ENCODE measurements at places on chromosomes 12 and 14.
A peak's percentile ranks its signal among the peaks of the same experiment; 100 is the strongest.

GRCh38 chr12:102061096-102061559, 663 bp downstream of the WASHC3 start:
- peak; percentile 5 for DNase-seq

DNA sequence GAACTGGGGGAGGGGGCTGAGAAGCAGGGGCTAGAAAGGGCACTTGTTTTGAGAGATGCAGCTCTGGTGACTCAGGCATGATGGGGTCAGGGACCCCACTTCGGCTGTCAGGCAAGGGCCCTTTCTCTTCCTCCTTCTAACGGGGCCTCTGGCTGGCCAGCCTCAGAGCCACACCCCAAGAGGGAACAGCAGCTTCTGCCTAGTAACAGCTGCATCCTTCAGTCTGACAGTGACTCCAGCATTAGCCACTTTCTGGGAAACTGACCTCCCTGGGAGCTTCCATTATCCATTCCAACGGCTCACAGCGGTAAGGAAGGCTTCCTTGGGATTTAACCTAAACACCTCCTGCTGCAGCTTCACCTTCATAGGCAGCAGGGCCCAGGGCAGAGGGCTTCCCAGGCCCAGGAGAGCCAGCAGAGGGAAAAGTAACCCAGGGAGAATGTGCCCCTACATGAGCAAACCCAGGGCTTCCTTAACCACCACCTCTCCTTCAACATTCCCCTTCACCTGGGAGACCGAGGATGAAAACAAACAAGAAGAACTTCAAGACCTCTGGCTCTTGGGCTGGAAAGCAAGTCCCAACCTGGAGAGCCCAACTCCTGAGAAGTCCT, 2.7 kb downstream of the NCKAP5L start:
- DNase-seq = peak; percentile 61

- DNase-seq = peak; percentile 39
Observed at GRCh38 chr14:56357428-56357827, 222.2 kb upstream of the TMEM260 start.

DNA sequence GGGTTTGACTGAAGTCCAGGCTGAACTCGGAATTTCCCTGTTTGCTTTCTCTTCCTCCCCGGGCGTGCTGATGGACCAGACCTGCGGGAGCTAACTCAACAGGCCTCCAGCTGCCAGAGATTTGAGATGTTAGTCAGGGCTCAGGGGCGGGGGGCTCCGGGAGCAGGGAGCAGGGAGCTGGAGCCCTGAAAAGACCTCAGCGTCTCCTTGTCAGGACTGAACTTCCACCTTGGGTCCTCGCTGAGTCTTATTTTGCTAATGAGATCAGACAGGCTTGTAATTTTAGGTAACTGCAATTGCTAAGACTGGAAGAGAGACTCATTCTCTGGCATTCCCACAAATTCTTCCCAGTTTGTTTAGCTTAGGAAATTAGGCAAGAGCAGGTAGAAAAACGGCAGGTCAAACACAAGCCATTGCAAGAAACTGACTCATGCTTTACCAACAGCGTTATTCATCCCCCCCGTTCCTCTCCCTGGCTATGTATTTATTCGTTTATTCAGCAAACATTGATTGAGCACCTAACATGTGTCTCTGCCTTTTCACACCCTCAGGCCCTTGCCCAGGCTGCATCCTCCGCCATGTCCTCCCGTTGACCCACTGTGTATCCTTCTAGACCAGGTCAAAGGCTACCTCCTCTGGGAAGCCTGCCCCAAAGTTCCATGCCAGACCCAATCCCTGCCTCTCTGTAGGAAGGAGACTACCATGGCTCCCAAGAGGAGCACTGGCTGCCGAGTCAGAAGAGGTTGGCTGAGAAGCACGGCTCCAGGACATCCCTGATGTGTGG, 80.4 kb upstream of the DIO3 start:
- no peak for DNase-seq

- no peak for DNase-seq
Observed at GRCh38 chr14:68234101-68234905, 414.7 kb downstream of the RAD51B start.

DNA sequence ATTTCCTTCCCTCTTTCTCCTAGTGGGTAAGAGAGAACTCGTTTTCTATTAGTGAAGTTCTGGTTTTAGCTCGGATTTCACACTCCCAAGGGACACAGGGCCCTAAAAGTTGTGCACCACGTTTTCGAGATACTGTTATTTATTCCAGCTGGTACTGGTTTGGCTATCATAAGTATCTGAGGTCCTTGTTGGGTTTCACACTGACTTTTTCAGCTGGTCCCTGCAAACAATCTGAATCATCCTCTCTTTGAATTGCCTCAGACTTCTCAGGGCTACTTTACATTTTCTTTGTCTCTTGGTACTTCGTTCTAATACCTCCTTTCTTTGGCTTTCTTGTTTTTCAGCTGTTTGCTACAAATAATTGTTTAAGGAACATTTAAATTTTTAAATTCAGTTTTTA, 75.7 kb downstream of the SCN8A start:
- no peak for DNase-seq

DNA sequence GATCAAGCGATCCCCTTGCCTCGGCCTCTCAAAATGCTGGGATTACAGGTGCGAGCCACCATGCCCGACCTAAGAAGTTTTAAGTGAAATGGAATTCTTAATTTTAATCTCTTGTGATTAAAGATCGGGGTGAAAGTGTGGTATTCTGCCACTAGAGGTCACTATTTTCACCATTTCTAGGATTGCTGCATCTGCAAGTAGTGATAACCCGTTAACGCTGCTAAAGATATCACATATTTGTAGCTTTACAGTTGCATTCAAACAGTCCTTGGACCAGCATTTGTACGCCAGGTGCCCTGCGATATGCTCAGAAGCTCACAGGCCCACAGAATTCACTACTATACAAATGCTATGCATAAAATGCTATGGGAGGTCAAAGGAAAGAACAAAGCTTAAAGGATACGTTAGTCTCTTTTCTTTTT, 19.3 kb downstream of the CCDC62 start:
- DNase-seq = peak; percentile 26

GRCh38 chr14:23433457-23433856, 2.0 kb downstream of the MYH7 start:
- DNase-seq = no peak

- no peak for DNase-seq
Observed at GRCh38 chr12:49671031-49671765, 36.0 kb downstream of the FMNL3 start.

DNA sequence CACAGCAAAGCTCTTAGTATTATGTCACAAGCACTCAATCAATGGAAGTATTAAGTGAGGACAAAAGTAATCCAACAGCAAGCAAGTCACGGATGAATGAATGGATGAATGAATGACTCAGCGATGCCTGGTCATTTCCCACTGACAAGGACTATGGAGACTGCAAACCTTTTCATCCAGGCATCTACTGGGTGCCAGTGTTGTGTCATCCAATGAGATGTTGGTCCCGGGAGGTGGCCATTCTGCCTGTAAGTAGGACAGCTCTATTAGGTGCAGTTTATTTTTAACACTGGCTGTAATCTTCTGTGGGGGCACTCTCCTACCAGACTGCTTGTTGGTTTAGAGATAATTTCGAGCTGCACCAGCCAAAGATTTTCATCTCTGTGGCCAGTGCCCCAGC, 39.4 kb downstream of the STAB2 start:
- DNase-seq = peak; percentile 40

DNA sequence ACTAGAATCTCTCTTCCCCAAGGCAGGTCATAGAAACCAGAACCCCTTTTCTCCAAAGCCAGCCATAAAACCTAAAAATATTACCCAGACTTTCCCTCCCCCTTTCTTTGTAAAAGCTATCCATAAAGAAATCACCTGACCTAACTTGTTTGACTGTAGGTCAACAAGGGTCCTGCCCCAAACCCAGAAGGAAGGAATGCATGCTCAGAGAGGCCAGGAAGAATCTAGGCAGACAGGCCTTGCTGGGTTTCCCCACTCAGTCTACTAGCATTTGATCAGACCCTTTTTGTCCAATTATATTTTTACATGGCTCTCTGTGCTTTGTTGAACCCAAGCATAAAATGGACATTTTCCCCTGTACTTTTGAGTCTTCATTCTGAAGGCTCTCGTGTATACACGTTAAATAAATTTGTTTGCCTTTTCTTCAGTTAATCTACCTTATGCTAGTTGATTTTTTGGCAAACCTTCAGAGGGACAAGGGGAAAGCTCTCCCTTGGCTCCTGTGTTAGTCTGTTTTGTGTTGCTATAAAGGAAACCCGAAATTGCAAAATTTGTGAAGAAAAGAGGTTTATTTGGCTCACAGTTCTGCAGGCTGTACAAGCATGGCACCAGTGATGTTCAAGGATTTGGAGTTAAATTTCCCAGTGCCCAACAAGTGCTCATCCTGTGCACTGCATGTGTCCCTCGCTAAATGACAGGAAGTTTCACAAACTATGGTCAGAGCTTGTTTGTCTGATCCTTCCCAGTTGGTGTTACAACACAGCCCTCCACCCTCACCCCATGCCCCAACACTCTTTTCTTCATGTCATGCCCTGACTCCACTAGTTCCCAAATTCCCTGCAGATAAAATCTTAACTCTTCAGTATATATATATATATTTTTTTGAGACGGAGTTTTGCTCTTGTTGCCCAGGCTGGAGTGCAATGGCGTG, 14.2 kb upstream of the RASSF3 start:
- no peak for DNase-seq

DNA sequence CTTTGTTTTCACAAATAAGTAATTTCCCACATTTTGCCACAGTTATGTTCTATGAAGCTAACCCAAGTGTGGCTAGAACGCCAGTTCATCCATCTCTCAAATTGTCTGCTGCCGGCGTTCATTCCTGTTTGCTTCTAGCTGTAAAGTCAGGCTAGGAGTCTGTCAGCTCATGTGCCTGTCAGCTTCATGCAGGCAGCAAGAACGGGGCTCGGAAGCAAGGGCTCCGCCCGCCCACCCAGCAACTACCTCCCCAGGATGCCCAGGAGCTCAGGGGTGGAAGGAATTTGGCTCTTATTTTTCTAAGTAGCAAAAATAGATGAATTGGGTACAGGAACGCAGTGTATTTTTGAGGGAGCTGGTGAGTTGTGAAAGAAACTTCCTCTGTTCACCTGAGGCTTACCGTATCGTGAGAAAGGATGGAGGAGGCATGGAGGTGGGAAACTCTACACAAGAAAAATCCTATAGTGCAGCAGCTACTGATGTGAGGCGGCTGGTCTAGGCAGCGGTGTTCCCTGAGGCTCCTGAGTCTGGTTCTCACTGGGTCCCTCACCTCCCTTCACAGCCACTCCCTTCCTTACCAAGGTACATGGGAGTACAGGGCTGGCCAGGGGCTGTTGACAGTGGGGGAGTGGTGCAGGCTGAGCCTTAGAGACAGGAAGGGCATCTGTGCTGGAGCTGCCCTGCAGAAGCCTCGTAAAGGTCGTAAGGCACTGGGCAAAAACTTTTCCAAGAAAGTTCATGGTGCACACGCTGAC, 54.5 kb upstream of the AMN start:
- DNase-seq = no peak

GRCh38 chr12:108341356-108341755, 2.2 kb upstream of the CMKLR1 start:
- no peak for DNase-seq

DNA sequence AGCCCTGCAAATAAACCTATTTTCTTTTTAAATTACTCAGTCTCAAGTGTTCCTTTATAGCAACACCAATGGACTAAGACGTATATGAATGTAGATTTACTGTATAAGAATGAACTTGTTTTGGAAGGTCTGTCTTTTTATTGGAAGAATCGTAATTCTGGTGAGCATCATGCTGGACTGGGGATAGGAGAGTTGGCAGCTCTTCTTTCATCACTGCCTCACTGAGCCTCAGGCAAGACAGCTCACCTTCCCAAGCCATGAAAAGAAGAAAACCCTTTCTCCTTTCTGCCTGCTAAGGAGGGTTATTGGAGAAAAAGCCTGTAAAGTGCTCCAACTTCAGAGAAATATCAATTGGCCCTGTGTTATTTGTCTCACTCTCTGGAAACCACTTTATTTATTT, 9.1 kb upstream of the RNF34 start:
- no peak for DNase-seq
